Fibroblast of skin of abdomen (primary cell): ENCODE measurements at places on chromosomes 11 and 22.

- DNase-seq: no peak
Observed at GRCh38 chr22:43470253-43470652, 58.4 kb downstream of the MPPED1 start.

- no peak for DNase-seq
Observed at GRCh38 chr22:26292667-26292995, 123.4 kb downstream of the SEZ6L start.

DNA sequence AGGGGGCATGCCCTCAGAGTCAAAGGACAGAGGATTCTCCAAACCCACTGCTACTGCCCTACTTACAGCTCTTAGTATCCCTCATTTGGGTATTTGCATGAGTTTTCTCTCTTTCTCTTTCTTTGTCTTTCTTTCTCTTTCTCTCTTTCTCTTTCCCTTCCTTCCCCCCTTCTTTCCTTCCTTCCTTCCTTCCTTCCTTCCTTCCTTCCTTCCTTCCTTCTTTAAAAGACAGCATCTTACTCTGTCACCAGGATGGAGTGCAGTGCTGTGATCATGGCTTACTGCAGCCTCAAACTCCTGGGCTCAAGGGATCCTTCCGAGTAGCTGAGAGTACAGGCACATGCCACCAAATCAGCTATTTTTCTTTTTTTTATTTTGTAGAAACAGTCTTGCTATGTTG is 14.0 kb upstream of the MMP7 start:
- no peak for DNase-seq

DNA sequence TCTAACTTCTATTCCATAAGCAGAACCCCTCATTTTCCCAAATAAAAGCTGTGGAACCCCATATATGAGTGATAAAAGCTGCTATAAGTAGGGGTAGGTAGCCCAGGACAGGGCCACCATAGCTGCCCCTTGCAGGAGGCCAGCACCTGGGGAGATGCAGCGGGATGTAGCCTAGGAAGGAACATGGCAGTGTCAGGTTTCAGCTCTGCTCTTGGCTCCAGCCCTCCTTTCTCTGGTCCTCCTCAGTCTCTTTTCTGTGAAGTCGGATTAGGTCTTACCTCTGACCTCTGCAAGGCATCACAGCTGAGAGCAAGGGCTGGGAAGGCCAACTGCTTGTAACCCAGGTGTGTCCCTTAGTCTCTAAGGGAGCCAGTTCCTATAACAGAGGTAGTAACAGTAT is 135.6 kb downstream of the NAV2 start:
- no peak for DNase-seq

DNA sequence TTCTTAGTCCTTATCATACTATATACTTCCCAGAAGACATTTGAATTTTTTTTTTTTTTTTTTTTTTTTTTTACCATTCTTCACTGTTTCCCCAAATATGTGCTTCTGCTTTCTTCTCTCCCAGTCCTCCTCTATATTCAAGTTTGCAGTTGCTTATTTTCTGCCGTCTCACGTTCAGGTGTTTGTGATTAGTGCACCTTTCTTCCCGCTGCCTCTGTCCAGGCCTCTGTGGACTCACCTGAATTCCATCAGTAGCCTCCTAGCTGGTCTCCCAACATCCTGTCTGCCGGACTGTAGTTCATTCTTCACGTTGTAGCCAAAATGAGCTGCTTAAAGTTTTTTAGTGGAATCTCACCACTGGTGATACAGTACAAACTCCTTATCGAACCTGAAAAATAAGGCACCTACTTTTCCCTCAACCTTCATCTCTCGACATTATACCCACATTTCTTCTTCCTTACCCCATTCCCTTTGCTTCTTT is 795 bp upstream of the MSANTD4 start:
- no peak for DNase-seq

GRCh38 chr11:86214710-86215109 is 29.8 kb upstream of the EED start:
- DNase-seq: no peak

DNA sequence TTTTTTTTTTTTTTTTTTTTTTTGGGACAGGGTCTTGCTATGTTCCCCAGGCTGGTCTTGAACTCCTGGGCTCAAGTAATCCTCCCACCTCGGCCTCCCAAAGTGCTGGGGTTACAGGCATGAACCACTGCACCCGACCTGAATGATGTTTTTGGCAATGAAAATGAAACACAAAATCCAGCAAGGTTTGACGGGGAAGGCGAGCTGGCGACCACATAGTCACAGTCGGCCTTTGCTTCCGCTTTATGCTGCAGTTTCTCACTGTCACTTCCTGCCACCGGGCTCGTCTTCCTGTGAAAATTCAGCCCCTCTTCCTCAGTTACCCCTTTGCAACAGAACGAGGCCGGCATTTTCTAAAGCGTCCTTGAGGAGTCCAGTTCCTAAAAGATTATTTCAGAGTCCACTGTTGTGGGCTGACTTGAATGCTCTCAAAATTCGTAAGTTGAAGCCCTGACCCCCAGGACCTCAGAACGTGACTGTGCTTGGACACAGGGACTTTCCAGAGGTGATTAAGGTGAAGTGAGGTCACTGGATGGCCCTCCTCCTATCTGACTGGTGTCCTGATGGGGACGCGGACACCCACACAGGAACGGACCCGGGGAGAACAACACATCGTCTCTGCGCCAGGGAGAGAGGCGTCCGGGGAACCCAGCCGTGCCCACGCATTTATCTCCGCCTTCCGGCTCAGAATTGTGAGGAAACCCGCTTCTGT is 2.9 kb upstream of the BID start:
- DNase-seq: no peak

DNA sequence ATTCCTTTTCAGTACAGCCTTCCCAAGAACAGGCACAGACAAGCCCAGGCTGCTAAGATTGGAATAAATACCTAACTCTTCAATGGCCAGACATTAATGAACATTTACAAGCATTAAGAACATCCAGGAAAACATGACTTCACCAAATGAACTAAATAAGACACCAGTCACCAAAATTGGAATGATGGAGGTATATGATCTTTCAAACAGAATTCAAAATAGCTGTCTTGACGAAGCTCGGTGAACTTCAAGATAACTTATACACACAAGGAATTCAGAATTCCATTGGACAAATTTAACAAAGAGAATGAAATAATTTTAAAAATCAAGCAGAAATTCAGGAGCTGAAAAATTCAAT is 16.4 kb upstream of the DDX10 start:
- no peak for DNase-seq

GRCh38 chr11:74142624-74143023 is 28.2 kb downstream of the C2CD3 start:
- peak; percentile 70 for DNase-seq

DNA sequence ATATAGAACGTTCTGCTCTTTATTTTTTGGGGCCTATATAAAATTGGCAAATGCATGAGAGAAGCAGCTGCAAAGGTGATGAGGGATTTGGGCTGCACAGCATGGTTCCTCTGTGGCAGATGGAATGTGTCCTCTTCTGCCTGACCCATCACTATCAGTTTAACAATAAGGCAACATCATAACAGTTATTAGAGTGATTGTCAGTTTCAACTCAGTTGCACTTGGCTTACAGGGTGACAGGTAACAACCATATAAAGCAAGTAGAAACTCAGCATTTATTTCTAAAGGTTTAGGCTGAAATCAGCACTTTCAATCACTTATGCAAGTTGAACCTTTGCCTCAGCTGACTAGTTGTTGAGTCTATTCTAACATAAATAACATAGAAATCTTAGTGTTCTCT is 935.4 kb upstream of the CHORDC1 start:
- DNase-seq: no peak

- no peak for DNase-seq
Observed at GRCh38 chr11:74534216-74534945, 40.9 kb upstream of the LIPT2 start.

DNA sequence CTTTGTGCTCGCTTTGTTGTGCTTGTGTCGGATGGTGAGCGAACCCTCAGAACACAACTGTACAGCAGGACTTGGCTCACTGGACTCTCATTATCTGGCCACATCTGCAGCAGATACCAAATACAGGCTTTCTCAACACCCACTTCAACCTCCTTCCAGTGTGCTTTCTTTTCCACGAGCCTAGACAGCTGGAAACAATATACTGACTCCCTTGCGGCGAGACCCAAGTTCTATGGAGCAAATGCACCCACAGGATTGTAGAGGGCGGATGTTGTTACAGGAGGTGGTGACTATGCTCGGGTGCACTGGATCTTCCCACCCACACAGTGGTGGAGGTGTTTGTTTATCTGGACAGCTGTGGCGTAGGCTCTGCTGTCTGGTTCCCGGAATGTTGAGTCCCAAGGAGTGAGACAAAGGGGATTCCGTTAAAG is 204.3 kb downstream of the TENM4 start:
- peak; percentile 94 for DNase-seq

DNA sequence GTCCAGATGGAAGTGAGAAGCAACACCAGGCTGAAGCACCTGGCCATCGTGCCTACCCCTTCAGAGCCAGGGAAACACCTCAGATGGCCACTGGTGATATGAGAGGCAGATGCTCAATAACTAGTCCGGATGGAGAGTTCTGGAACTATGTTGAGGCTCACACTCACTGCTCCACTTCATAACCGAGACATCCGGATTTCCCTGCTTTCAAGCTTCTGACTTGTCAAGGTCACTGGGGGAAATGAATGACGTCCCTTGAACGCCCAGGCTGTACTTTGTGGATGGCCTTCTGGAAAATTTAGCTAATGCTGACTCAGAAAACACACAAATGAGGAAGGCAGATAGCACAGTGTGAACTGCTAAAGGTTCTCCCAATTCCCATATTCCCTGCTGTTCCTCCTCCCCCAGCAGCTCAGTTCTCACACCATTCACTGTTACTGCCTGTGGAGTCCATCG is at the start of gene LYVE1:
TSS of gene LYVE1 (minus strand) at position 180 of the 456 bp plus-strand sequence. CDS start at position 47, 133 bp downstream.
- no peak for DNase-seq

DNA sequence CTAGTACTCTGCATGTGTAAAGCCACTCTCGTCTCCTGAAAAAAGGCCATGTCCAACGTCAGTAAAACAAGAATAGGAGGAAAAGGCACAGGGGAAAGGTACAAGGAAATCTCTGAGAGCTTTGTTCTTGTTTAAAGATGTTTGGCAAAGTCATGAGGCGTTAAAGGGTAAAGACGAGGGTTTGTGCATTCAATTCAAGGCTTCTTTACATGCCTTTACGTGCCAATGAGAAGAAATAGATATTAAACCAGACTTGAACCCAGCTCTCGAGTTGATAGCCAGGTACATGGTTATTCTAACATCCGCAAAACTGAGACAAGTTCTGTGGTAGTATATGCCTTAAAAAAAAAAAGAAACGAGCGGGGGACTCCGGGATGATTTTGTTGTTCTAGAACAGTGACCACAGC is 704 bp upstream of the CFL1 start:
- no peak for DNase-seq

- DNase-seq: peak; percentile 63
Observed at GRCh38 chr11:6419009-6419631, at the start of gene APBB1. Gene APBB1 (minus strand): TSS chr11:6419094. CDS start chr11:6411347, 7,747 bp downstream.

GRCh38 chr11:109433753-109434256 is 11.8 kb downstream of the C11orf87 start:
- DNase-seq: no peak

GRCh38 chr22:20573833-20574615 is 66.6 kb downstream of the MED15 start:
- no peak for DNase-seq

- DNase-seq: peak; percentile 21
Observed at GRCh38 chr11:92457250-92457649, 232.6 kb downstream of the FAT3 start.

- DNase-seq: no peak
Observed at GRCh38 chr11:120065176-120065575, 72.7 kb downstream of the TRIM29 start.

DNA sequence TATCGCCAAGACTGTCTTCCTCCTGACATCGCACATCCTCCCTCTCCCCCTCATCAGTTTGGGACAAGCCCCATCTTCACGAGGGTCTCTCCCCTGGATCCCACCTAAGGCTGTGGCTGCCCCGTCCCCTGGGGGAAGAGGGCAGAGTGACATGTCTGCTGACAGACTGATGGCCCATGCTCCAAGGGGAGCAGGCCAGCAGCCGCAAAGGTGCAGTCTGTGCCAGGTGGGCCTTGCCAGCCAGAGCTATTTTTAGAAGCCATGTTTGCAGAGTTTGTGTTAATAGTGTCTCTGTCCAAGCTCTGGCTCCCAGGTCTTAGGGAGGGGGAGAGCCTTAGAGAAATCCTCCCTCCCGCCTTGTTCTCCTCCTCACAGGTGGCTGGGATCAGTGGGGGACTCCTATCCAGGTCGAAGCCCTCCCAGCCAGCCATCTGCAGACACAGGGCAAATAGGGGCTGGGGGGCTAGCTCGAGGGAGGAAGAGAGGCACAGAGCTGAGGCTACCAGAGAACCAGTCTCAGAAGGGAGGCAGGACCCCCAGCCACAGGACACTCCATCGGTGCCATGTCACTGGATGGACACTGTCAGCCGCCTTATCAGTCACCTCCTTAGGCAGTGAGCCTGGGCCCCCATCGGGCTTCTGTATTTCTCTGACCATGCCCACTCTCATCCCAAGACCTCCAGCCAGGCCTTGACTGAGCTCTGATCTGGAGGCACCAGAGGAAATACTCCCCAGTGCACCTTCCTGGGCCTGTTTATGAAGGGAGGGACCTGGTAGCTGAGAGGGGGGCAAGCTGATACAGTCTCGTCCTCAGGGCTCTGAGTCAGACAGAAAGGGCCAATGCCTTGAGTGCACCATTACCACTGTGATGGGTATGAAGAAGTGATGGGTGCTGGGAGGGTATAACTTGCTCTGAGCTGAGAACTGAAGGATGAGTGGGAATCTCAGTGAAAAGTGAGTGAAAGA is 49.3 kb downstream of the CHRDL2 start:
- no peak for DNase-seq

GRCh38 chr22:32226326-32227104 is 21.6 kb upstream of the RFPL2 start:
- DNase-seq: no peak

DNA sequence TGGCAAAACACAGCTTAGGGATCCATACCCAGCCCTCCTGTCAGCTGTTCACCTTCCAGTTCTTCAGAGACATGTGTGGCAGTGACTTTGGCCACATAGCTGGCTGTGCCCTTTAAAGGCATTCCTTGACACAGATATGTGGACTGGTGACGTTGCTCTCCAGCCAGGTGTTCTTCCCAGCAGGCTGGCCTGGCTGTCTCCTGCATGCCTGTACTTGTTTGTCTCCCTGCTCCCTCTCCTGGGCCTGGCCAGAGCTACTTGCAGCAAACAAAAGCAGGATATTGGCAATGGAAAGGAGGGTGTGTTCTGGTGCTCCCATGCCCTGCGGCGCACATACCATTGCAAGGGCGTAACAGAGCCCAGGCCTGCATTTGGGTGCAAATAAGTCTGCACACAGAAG is 38.3 kb downstream of the PIK3IP1 start:
- DNase-seq: no peak

DNA sequence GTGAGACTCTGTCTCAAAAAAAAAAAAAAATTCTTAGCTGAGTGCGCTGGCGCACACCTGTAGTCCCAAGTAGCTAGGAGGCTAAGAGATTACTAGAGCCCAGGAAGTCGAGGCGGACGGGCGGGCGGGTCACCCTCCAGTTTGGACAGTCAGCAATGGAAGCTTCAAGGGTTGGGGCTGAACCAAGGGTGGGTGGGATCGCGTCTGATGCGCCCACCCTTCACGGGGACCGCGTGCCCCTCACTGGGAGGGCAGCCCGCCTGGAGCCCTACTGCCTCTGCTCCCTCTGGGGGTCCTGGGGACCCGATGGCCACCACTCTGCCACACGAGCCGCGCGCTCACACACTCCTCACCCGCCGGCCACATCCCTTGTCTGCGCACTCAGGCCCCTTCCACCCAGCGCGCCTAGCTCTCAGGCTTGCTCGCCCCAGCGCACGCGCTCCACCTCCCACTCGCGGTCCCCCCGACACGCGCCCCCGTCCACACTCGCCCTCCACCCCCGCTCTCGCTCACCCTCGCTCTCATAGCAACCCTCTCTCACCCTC is 494 bp downstream of the CHID1 start:
- DNase-seq: no peak
